ENCODE measurements at places on chromosomes 7 and 10.

- no peak for DNase-seq
These were observed 131.6 kb upstream of the LSM8 start for GRCh38 chr7:118052336-118052735.

DNA sequence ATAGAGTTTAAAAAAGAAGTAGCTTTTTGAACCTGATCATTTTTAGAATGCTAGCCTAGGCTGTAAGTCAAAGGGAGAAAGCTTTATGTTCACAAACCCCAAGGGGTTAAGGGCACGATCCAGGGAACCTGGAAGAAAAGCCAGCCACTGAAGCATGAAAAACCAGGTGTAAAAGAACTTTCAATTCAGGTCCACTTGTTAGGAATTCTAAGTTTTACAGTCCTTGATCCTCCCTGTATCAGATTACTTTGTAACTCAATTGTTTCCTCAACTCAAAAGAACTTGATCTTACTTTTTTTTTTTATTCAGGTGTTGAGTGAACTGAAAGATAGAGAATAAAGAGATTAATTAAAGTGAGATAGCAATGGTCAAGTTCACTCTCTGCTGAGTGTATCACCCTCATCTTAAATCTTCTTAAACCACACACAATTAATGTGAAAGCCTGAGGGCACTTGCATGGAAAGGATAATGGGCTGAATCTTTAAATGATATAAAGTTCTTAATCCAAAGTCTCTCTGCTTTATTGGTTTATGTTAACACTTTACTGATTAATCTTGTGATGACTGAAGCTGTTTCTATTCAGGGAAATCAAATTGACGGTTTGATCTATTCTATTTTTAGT is 672.2 kb upstream of the LRRN3 start:
- DNase-seq, result no peak

DNA sequence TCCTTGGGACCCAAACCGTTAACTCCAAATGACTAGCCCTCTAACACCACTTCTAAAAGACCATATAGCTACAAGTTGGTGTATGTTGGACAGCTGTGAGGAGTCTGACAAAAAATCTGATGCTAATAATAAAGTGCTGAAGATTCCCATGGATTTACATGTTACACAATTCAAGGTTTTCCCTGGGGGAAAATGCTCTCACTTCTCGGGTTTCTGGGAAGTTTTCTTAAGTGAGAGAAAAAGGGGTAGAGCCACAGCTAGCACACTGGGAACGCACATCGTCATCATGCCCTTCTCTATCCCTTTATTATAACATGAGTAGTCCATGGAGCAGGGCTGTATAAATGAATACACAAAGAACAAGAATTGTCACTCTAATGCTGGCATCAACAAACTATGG is 162.1 kb downstream of the CHCHD3 start:
- DNase-seq, result no peak

DNA sequence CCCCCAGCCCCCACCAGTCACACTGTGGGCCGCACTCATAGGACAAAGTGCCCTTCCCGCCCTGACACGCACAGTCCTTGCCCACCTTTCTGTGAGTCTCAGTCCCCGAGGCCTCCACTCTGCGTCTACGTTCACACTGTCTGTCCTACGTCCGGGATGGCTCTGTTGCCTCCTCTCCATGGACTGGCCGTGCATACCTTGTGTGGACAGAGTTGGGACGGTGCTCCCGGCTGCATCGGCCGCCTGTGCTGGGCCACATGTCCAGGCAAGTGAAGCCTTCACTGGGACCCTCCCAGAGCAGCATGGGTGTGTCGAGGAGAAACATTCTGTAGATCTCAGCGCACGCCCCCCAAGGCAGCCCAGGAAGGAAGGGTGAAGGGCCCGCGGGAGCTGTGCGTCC is 239.0 kb downstream of the MGMT start:
- no peak for DNase-seq

- DNase-seq, result no peak
These were observed 4.2 kb upstream of the PILRA start for GRCh38 chr7:100369105-100369504.

- no peak for DNase-seq
These were observed 922 bp upstream of the MYO1G start for GRCh38 chr7:44979481-44980392.

DNA sequence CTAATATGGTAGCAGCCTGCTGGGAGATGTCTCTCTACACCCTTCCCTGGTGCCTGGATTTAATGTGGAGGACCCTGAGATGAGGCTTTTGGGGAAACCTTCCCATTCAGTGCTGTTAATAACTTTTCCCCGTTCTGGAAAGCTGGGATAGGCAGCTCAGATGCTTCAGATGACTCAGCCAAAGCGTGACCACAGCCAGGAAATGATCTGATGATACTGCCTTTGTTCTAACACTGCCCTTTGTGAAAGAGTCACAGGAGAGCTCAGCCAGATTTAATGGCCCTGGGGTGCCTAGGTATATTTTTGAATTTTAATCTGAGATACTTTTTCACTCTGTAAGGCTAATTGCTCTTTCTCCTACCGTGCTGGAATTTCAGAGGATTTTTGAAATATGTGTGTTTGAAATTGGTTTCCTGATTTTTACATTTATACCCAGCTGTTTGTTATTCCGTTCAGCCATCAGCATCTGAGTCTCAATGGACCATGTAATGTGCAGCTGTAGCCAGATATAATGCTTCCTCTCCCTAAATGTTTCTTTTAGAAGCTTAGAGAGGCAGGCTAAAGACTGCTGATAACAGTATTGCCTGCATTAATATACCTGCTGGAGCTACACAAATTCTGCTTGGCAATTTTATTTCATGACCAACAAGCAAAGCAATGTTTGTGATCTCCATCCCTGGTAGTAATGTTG is 17.8 kb downstream of the CELF2 start:
- no peak for DNase-seq

DNA sequence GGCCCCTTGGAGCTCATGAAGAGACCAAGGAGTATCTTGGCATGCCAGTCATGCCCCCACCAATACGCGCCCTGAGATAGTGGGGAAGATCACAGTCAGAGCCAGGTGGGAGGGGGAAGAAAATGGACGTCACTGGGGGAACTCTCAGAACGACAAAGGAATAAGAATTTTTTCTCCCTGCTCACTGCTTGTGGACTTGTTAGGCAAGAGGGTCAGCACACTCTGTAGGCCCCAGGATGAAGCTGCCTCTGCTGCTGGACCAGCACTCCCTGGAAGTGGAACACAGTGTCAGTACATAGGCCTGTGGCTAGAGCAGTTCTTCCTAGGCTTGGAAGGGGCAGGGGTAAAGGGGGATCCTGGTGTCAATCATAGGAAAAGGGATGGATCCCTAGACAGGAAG is 46.5 kb downstream of the DRGX start:
- no peak for DNase-seq

DNA sequence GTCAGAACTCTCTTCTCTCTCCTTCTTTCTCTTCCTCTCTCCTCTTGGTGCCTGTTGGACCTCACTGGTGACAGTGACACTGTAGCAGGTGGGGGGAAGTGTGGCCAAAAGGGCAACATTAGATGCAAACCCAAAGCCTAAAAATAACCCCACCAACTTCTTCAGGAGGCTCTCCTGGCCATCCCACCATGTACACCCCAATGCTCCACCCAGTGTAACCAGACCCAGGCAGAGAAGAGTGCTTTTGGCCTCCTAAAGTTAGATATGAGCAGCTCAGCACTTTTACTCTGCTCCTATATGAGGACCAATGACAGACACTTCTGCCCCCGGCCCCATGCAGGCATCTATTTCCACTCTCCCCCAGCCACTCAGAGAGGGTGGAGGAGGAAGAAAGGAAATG is 5.5 kb downstream of the MYOZ1 start:
- no peak for DNase-seq

DNA sequence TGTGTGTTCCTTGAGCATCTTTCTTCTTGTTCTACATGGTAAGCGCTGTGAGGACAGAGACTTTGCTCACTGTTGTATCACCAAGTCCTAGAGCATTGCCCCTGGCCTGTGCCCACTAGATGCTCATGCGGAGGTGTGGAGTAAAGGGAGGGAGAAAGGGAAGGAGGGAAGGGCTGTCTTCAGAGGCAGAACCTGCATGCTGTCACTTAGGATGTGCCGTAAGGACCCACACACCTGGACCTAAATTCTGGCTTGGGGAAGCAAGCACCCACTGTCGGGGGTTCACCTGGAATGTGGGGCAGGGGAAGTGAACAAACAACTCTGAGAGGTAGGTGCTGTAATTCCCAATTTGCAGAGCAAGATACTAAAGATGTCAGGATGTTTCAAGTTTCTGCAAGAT is 129.5 kb downstream of the PTPN20 start:
- DNase-seq, result no peak

- DNase-seq, result no peak
These were observed 53.3 kb upstream of the RABGEF1 start for GRCh38 chr7:66687186-66687585.

DNA sequence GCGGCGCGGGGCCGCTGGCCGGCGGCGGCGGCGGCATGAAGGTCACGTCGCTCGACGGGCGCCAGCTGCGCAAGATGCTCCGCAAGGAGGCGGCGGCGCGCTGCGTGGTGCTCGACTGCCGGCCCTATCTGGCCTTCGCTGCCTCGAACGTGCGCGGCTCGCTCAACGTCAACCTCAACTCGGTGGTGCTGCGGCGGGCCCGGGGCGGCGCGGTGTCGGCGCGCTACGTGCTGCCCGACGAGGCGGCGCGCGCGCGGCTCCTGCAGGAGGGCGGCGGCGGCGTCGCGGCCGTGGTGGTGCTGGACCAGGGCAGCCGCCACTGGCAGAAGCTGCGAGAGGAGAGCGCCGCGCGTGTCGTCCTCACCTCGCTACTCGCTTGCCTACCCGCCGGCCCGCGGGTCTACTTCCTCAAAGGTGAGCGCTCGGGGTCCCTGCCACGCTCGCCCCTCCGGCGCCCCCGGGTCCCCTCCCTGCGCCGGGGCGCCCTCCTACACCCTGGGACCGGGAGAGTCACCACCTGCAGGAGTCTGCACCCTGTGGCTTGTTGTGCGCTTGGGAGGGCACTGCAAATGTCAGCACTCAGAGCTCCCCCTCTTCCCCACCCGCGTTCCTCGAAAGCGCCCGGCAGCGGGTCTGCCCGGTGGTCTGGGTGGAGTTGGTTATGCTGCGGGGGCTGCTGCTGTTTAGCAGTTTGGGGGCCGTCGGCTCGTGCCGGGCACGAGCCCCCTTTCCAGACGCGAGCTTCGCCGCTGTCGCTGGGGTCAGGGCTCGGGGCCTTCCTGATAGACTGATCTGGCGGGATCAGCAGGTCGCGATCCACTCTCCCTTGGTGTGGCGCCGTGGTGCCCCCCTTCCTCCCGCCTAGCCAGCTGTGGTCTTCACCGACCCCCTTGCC is 627 bp downstream of the DUSP5 start:
- DNase-seq, result peak; percentile 66

- DNase-seq, result peak; percentile 61
These were observed 9.0 kb downstream of the SPOCK2 start for GRCh38 chr10:72079356-72079755.

DNA sequence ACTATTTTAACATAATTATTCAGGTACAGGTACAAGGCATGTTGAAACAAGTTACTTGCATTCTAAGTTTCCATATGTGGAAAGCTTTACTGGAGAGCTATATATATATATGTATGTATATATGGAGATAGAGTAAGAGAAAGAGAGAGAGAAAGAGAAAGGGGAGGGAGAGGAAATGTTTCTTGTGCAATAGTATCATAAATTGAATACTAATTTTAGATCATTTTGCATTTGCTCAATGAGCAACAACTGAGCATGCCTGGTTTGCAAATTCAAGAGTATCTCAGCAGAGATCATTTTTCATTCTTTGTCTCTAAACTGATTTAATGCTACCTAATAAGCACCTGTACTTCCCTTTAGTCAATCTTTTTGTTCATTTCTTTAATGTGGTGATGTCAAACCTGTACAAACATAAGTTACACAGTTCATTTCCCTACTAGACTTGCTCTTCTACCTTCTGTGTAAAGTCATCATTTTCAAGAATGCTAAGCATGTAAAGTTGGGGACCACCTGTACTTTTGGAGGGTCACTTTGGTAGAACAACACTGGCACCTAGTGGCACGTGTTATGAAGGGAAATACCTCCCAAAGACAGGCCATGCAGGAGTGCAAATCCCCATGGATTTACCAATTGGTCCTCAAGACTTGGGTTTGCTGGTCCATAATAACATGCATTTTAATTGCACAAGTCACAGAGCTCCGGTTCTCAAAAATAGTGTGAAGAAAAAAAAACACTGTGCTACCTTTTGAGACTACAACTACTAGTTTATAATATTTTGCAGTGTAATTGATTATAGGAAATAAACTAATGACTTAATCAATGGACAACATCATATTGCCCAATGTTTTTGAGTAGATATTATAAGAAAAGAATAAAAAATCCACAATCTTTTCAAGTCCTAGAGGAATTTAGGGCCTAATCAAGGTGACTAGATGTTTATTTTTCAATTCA is 431.2 kb upstream of the IGFBP3 start:
- peak; percentile 22 for DNase-seq

DNA sequence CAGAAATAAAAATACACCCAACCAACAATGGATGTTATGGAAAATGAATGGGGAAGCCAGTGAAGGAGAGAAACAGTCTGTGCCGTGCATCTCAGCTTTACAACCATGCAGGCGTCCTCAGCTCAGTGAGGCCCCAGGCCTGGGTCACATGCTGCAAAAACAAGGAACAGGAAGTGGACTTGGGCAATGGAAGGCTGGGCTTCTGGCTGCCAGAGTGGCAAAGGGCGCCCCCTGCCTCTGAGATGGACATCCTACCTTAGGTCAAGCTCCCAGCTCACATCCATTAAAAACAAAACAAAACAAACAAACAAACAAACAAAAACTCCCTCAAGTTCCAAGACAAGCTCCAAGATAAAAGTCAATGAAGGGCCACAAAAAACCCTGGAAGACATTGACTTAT is 54.7 kb upstream of the AFAP1L2 start:
- peak; percentile 57 for DNase-seq

GRCh38 chr10:14304046-14304445 is 26.7 kb downstream of the FRMD4A start:
- no peak for DNase-seq

- peak; percentile 76 for DNase-seq
These were observed 579 bp downstream of the IDI1 start for GRCh38 chr10:1048349-1048731.

DNA sequence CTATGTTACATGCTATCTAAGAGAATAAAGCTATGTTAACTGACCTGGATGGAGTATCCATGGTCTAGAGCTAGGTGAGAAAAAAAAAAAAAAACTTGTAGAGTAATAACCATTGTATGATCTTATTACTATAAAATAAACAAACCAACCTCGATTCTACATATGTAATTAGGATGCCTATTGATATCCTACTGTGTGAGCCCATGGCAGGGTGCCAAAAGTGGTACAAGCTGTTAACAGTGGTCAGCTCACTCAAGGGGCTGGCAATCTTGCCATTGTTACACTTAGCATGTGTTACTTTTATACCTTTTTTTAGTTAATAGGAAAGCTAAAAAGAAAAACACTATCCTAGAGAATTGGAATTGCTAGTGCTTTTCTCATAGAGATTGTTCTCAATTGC is 13.5 kb upstream of the IL6 start:
- no peak for DNase-seq

DNA sequence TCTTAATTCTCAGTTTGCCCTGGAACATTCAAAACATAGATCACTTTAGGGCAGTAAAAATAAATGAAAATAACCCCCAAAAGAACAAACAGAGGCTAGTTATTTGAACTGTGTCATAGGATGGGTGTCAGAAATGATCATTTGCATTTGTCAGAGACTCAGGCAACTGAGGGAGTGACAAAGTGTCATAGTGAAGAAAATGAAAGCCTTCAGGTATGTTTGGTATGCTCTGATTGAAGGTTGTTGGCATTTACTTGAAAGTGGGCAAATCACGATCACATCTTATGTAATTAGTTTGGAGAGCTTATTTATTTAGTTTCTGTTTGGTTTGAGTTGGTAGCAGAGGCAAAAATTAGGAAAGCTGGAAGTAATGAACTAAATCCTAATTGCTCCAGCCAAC is 880.9 kb downstream of the ANKRD7 start:
- DNase-seq, result no peak
